Immature natural killer cell (primary cell): ENCODE measurements at places on chromosomes 3 and 15. TPM values are rescaled to one million over a fixed set of nuclear protein-coding genes. Genes with fewer than 3 reads are reported as not detected.

Gene TIMP4
- not detected for polyA plus RNA-seq

Gene LOXL1
- polyA plus RNA-seq: 1.1 TPM

Gene CALML4
- 4.2 TPM for polyA plus RNA-seq

Gene GCNT3
- not detected for polyA plus RNA-seq

Gene ELL3
- polyA plus RNA-seq: 0.78 TPM

Gene DGKG
- 0.07 TPM for polyA plus RNA-seq

Gene SI
- not detected for polyA plus RNA-seq

Gene AGBL1
- polyA plus RNA-seq: not detected

Gene CD200R1
- 1.7 TPM for polyA plus RNA-seq

Gene CTXND1
- polyA plus RNA-seq: not detected

Gene IL12A
- 0.12 TPM for polyA plus RNA-seq

Gene DPPA2
- polyA plus RNA-seq: not detected

Gene ARPP21
- not detected for polyA plus RNA-seq

GRCh38 chr15:80880086-80880485 is 100.9 kb downstream of the CEMIP start:
- DNase-seq: no peak

GRCh38 chr3:31581660-31582059 is 48.9 kb downstream of the STT3B start:
- no peak for DNase-seq

DNA sequence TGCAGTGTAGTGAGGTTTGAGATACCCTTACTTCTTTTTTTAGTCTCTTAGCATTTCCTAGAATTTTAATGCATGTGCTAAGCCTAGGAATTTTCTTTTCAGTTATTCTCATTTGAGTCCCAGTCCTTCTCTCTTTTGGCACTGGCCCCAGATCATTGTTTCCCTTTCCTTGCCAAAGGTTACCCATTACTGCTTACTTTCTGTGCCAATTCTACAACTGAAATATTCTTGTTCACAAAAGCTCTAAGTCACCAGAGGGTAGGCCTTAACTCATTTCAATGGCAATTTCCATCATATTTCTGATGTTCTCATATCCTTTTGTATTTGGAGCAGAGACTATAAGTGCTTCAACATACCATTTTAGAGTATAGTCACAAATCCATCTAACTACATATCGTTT is 199.6 kb upstream of the CBLB start:
- no peak for DNase-seq

DNA sequence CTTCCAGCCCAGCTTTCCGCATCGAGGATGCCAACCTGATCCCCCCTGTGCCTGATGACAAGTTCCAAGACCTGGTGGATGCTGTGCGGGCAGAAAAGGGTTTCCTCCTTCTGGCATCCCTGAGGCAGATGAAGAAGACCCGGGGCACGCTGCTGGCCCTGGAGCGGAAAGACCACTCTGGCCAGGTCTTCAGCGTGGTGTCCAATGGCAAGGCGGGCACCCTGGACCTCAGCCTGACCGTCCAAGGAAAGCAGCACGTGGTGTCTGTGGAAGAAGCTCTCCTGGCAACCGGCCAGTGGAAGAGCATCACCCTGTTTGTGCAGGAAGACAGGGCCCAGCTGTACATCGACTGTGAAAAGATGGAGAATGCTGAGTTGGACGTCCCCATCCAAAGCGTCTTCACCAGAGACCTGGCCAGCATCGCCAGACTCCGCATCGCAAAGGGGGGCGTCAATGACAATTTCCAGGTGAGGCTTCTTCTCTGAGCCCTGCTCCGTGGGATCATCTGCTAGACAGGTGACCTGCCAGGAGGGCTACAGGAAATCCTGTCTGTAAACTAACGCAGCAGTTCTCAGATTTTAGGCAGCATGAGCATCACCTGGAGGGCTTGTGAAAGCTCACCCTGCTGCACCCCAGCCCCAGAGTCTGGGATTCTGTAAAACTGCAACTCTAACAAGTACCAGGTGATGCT is 1.6 kb downstream of the THBS1 start:
- DNase-seq: no peak

GRCh38 chr3:71498543-71498942 is 85.0 kb downstream of the FOXP1 start:
- no peak for DNase-seq

DNA sequence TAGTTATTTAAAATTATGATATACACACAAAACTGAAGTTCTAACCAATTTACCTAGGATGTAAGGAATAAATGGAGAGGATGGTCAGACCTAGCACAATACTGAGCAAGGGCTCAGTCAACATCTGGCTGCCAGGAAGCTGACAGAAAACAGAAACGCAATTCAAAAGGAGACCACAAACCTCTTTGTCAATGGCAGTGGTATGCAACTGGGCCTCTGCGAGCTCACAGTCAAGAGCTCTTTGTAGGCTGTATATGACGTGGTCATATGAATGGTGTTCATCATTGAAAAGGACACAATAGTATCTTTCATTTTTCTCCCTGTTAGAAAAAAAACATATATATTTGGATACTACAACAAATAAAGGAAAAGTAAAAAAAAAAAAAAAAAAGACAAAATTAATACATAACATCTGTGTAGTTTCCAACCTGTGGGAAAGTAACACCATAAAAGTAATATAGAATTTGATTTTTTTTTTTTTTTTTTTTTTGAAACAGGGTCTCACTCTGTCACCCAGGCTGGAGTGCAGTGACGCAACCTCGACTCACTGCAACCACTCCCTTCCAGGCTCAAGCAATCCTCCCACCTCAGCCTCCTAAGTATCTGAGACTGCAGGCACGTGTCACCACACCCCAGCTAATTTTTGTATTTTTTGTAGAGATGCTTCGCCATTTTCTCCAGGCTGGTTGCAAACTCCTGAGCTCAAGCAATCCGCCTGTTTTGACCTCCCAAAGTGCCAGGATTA is 37.9 kb downstream of the UBR1 start:
- no peak for DNase-seq

DNA sequence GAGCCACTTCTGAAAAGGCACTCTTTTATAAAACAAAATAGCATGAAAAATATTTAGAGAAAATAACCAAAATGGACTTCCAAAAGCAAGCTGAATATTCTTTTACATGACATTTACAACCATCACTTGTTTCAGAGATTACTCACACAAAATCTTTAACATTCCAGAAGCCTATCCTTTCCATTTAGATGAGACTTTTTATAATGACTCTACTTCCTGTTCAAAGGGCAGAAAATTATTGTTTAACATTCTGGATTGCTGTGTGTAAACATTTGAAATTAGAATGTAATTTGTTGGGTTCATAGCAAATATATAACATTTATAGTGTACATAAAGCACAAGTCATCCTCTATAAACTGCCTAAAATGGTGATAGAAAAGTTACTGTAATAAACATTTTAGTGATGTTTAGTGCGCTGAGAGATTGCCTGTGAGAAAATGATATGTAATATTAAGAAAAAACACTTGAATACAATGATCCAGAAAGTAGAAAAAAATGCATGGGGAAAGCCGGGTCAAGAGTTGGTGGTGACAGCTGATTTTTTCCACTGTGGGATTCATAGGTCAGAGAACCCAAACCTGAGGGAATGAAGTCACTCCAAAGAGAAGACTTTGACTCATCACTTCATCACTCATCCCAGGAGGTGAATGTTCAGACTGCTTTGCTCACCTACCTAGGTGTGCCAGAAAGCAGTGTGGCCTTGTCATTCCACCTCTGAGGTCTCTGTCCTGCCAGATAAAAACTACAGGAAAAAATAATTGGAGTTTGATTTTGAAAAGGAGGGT is 305.8 kb downstream of the ARPP21 start:
- DNase-seq: no peak

DNA sequence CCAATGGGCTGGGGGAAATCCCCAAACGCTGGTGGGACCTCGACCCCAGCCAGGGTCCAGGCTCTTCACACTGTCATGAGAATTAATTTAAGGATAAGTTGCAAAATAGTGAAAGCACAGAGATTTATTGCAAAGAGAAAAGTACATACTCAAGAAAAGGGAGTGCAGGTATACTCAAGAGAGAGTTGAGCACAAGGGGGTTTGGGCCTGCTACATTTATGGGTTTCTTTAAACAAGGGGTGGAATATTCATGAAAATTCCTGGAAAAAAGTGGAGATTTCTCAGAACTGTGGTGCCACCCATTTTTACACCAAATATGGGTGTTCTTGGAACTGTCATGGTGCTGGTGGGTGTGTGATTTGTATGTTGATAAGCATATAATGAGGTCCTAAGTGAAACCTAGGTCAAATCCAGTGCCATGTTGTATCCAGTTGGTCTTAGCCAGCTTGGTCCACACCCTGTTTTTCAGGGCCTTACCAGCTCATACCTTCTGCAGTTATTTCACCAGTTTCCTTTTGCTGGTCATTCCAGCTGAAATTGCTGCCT is 32.6 kb upstream of the NEO1 start:
- DNase-seq: no peak

- no peak for DNase-seq
Measured at GRCh38 chr3:176663837-176664831, 533.1 kb downstream of the TBL1XR1 start.

- DNase-seq: no peak
Measured at GRCh38 chr3:11188231-11188630, 33.9 kb downstream of the HRH1 start.

DNA sequence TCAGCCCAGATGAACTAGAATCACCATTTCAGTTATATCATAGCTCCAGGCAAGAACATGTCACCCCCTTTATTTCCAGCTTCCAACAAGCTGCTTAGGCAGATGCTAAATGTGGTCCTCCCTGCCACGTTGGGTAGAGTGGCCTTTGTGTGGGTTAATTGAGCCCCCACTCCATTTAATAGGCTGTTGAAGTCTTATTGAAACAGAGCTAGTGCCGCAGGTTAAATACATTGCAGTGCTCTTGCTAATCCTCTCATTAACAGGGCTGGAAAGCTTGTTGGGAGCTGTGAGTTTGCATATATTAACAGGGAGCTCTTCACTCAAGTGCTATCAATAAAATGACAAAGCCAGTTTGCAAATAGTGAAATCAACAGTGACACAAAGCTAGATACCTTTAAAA is 248.4 kb upstream of the CMC1 start:
- DNase-seq: no peak

DNA sequence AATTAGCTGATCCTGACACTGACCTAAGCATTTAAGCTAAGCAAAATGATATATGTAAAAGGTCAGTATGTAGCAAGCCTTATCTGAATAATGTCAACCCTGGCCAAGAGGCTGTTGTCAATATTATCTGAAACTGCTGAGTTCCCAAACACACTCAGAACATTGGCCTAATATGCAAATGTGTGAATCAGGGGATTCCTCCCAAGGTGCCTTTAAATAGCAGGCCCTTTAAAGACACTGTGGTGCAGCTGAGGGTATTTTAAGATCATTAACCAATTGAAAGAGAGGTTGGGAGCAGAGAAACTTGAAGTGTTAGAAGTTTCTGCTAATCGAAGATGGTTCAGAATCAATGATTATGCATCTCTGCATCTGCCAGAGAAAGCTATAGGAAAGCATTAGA is 207.0 kb downstream of the NTRK3 start:
- DNase-seq: no peak

- no peak for DNase-seq
Measured at GRCh38 chr3:72289692-72290071, 504.7 kb upstream of the PROK2 start.

DNA sequence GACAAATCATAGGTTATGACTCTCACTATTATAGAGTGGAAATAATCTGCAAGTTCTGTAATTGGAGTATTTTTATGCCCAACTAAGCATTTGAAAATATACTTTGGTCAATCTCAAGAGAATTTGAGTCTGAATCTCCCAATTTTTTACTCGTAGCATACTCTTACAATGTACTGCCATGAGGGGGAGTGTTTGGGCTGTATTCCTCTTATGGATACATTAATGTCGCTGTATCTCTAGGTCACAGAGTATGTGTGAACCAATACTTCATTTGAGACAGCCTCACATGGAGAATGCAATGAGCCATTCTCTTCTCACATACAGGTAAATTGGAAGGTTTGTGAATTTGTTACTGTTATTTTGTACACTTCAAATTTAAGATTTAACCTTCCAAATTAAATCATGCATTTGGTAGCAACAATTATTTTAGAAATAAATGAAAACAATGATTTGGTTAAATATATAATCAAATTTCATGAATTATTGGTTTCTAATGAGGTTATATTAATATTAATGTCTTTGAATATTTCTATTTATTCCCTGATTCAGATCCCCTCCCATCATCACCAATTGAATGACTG is 5.5 kb upstream of the CD200 start:
- peak; percentile 20 for DNase-seq

DNA sequence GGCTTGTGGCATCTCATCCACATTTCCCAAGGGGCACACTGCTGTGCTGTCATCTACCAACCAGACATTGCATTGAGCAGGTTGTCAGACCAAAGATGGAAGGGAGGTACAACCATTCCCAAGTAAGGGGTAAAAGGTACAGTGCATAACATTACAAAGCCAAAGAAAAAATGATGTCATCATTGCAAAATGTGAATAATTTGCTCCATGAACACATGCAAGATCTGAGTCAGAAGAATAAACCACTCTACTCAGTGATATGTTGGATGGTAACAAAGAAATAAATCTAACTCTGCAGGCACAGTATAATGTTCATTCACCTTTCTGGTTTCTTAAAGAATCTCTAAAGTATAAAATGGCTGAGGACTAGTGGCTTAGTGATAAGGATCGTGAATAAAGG is 202.7 kb downstream of the MAGI1 start:
- DNase-seq: no peak

GRCh38 chr15:51186891-51187290 is 92.2 kb upstream of the TNFAIP8L3 start:
- DNase-seq: no peak

- peak; percentile 9 for DNase-seq
Measured at GRCh38 chr3:104564045-104564643, 802.6 kb upstream of the ALCAM start.

DNA sequence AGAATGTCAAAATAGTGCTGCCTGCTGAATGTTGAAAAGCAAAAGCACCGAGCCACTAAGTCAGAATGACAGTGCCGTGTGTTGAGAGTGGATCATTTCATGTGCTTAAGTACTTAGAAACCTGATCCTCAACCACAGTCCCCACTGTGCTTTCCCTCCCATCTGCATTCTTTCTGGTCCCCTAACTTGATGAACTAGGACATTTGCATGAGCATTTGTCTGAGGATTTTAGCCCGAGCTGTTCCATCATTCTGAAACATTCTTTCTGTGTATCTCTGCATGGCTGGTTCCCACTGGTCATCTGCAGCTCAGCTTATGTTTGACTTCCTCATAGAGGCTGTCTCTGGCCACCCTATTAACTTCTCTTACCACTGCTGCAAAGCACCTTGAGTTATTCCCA is 42.0 kb downstream of the SST start:
- no peak for DNase-seq
